ENCODE measurements at places on chromosomes 5 and 9. TPM values are rescaled to one million over a fixed set of nuclear protein-coding genes. Genes with fewer than 3 reads are reported as not detected.
A peak's percentile ranks its signal among the peaks of the same experiment; 100 is the strongest.

DNA sequence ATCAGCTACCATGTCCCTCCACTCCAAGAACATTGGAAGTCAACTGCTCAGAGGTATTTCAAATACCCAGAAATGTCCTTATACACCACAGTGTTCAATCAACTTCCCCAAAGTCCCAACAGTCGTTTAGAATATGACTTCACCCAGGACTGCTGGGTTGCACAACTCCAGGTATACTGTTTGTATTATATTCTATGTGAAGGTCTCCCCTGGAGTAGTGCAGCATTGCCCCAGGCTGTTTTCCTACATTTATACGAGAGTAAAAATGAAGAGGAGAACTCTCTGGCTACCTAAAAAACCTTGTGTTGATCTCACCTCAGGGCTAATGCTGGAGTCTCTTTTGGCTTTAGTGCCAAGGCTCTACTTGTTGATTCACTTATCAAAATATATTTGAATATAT lies 183.6 kb upstream of the MAP3K1 start:
- no peak overlapping the region for H3K27ac ChIP-seq
- H3K27me3 ChIP-seq: no peaks in the 10 kb centered on the region
- H3K36me3 ChIP-seq: no peaks in the 10 kb centered on the region
- no peak for DNase-seq
- H3K4me3 ChIP-seq: no peak overlapping the region

The OR1J2 gene
- total RNA-seq: not detected

GRCh38 chr5:79872291-79872690 lies 118.8 kb downstream of the MTX3 start:
- no peaks in the 10 kb centered on the region for H3K4me1 ChIP-seq
- H3K27me3 ChIP-seq: no peaks in the 10 kb centered on the region
- no peaks in the 10 kb centered on the region for H3K36me3 ChIP-seq

GRCh38 chr9:99986642-99987041 lies 80.2 kb downstream of the STX17 start:
- DNase-seq: no peak
- H3K36me3 ChIP-seq: no peaks in the 10 kb centered on the region
- no peak overlapping the region for H3K4me3 ChIP-seq
- H3K4me1 ChIP-seq: no peaks in the 10 kb centered on the region
- H3K27ac ChIP-seq: no peak overlapping the region
- no peaks in the 10 kb centered on the region for H3K27me3 ChIP-seq

DNA sequence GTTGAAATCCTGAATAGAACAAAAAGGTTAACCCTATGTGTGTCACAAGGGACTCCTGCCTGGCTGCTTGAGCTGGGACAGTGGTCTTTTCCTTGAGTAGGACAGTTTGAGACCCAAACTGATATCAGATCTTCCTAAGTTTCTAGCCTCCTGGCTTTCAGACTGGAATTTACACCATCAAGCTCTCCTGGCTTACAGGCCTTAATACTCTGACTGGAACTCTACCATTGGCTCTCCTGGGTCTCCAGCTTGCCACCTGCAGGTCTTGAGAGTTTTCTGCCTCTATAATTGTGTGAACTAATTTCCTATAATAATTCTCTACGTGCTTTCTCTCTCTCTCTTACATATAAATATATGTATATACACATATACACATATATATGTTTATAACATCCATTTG lies 112.5 kb downstream of the PRR16 start:
- DNase-seq: no peak
- H3K27me3 ChIP-seq: no peaks in the 10 kb centered on the region
- no peak overlapping the region for H3K4me3 ChIP-seq
- H3K4me1 ChIP-seq: no peaks in the 10 kb centered on the region

The TLX3 gene
- not detected for total RNA-seq

GRCh38 chr9:7375013-7375511 lies 424.5 kb downstream of the DMAC1 start:
- no peaks in the 10 kb centered on the region for H3K27me3 ChIP-seq
- H3K36me3 ChIP-seq: no peaks in the 10 kb centered on the region
- no peak for DNase-seq
- no peak overlapping the region for H3K27ac ChIP-seq
- H3K4me3 ChIP-seq: no peak overlapping the region
- H3K4me1 ChIP-seq: no peaks in the 10 kb centered on the region

DNA sequence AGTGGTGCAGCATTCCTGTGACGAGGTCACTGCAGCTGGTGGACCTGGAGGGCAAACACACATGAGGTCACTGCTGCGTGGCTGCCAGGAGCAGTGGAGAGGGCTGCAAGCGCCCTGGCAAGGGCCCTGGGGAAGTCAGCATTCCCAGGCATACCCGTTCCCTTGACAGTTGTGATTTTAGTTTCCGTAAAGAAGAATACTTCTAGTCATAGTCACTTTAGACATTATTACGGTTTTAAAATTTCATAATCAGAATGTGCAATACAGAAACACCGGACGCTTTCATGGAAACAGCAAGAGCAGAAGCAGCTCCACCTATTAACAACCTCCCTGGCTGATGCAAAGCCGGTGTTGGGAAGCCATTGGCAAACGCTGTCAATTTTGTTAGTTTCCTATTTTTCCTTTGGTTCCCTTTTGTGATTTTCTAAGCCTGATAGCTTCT lies 129.8 kb downstream of the GADD45G start:
- H3K27ac ChIP-seq: no peak overlapping the region
- H3K36me3 ChIP-seq: no peaks in the 10 kb centered on the region
- H3K4me3 ChIP-seq: no peak overlapping the region

DNA sequence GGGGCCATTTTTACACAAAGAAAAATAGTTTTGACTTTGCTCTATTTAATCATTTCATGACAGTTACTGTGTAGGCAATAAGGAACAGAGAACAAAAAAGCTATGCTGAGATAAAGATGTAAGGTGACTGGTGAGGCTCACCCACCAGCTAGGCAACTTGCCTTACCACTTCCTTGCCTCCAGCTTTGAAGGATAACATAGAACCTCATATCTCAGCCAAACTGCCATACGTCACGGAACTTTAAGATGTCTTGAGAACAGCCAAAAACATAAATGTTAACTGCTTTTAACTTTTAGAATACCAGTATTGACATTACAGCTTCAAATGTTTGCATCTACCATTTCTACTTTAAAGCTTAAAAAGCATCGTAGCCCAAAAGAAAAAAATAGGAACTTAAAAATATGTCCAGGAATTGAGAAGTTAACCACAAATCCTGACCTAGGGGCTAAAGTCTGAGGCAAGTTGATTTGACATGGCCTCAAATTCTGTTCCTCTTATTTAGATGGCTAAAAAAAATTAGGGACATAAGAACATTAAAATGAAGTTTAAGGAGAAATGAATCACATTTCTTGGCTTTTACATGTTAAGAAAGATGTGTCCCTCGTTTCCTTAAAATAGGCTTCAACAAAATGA lies 7.7 kb upstream of the GCNT4 start:
- H3K36me3 ChIP-seq: no peaks in the 10 kb centered on the region
- H3K4me3 ChIP-seq: no peak overlapping the region
- no peak for DNase-seq
- no peaks in the 10 kb centered on the region for H3K4me1 ChIP-seq
- no peak overlapping the region for H3K27ac ChIP-seq

GRCh38 chr9:132970324-132971062 lies 8.0 kb upstream of the GFI1B start:
- no peak overlapping the region for H3K4me3 ChIP-seq
- no peaks in the 10 kb centered on the region for H3K4me1 ChIP-seq

DNA sequence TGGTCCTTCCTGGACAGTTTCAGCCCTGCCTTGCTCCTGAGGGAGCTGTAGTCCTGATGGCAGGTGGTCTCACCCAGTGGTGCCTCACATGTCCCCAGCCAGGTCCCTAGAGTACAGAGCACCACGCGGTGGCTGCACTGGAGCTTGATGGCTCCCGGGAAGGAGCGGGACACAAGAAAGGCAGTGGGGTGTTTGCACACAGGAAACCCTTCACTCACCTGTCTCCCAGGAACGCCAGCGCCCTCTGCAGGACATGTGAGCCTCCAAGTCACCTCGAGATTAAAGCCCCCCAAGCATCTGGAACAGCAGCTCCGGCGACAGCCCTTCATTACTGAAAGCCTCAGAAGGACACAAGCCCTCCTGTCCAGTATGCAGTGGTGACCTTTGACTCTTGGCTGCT lies 19.9 kb upstream of the TMEM250 start:
- DNase-seq: no peak
- H3K4me3 ChIP-seq: no peak overlapping the region
- peaks cover 8% of the 10 kb centered on the region for H3K27me3 ChIP-seq
- no peak overlapping the region for H3K27ac ChIP-seq
- H3K36me3 ChIP-seq: no peaks in the 10 kb centered on the region

DNA sequence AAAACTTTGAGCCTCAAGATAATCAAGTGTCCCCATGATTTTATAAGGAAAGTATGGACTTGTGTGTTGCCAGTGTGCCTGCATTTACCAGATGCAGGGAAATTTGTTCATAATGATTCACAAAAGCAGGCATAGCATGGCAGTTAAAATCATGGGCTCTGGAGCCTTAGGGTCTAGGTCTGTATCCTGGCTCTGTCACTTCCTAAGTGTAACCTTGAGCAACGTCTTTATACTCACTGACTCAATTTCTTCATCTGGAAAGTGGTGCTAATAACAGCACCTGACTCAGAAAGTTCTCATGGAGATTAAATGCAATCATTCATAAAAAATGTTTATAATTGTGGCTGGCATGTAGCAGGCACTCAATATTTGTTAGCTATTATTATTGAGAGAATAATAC lies 234.9 kb downstream of the SAXO1 start:
- H3K27me3 ChIP-seq: no peaks in the 10 kb centered on the region
- no peak overlapping the region for H3K4me3 ChIP-seq
- peaks cover 5% of the 10 kb centered on the region for H3K36me3 ChIP-seq
- no peak for DNase-seq
- H3K4me1 ChIP-seq: no peaks in the 10 kb centered on the region
- H3K27ac ChIP-seq: no peak overlapping the region

DNA sequence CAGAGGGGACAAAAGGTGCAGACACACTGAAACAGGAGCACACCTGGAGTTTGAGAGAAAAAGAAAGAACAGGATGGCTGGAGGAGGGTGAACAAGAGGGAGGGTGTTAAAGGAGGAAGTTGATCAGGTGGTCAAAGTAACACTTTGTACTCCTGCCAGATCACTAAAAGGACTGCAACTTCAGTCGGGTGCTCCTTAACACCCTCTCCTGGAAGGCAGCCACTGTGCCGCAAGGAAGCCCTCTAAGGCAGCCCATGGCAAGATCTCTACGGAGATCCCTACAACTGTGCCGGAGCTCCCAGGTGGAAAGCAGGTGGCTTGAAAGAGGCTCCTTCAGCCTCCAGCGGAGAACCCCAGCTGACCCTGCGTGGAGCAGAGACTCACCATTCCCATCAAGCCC lies 124.4 kb upstream of the MSX2 start:
- no peaks in the 10 kb centered on the region for H3K4me1 ChIP-seq
- no peak overlapping the region for H3K27ac ChIP-seq
- H3K27me3 ChIP-seq: no peaks in the 10 kb centered on the region
- H3K36me3 ChIP-seq: no peaks in the 10 kb centered on the region
- no peak for DNase-seq

GRCh38 chr5:136159457-136159856 lies 26.8 kb downstream of the SMAD5 start:
- no peak overlapping the region for H3K27ac ChIP-seq
- no peaks in the 10 kb centered on the region for H3K4me1 ChIP-seq
- H3K36me3 ChIP-seq: peaks cover 9% of the 10 kb centered on the region

GRCh38 chr5:146388386-146388785 lies 49.7 kb downstream of the POU4F3 start:
- DNase-seq: no peak
- H3K27me3 ChIP-seq: no peaks in the 10 kb centered on the region
- no peak overlapping the region for H3K27ac ChIP-seq
- no peak overlapping the region for H3K4me3 ChIP-seq
- H3K4me1 ChIP-seq: no peaks in the 10 kb centered on the region
- no peaks in the 10 kb centered on the region for H3K36me3 ChIP-seq

DNA sequence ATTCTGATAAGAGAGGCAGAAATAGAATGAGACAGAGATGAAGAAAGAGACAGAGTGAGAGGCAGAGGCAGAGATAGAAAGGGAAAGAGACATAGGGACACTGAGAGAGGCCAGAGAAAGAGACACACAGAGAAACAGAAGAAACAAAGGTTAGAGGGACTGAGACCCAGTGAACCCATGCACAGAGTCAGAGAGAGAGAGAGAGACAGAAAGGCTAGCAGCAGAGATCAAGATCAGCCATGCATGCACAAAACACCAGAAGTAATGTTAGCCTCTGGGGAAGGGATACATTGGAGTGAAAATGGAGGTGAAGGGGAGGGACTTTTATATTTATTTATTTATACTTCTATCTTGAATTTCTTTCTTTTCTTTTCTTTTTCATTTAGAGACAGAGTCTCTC lies 14.1 kb upstream of the SPARC start:
- DNase-seq: no peak
- no peaks in the 10 kb centered on the region for H3K27me3 ChIP-seq
- peaks cover 10% of the 10 kb centered on the region for H3K4me1 ChIP-seq
- no peak overlapping the region for H3K27ac ChIP-seq

The ORM2 gene
- total RNA-seq: not detected

The ACSL6 gene
- total RNA-seq: 1.4 TPM

The LCN12 gene
- total RNA-seq: 42.9 TPM

DNA sequence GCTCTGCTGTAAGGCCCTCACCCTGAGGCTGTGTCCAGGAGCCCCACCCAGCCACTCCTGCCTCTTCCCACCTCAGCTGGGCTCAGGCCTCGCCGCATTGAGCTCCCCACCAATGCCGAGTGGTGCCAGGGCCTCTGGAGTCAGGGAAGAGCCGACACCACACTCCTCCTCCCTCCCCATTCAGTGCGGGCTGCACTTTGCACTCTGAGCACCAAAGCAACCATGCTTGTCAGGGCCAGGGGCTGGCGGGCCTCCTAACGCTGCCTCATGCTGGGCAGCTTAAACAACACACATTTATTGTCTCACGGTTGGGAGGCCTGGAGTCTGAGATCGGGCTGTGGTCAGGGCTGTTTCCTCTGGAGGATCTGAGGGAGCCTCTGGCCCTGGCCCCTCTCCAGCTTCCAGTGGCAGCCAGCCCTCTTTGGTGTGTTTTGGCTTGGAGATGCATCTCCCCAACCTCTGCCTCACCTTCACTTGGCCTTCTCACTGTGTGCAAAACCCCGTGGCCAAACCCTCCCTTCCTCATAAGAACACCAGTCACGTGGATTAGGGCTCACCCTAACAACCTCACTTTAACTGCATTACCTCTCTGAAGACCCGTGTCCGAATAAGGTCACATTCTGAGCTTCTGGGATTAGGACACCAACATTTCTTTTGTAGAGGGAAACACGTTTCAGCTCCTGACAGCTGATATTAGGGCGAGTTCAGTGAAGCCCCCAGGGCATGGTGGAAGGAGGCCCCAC lies 157.8 kb downstream of the MED10 start:
- no peaks in the 10 kb centered on the region for H3K4me1 ChIP-seq
- H3K27me3 ChIP-seq: no peaks in the 10 kb centered on the region
- no peaks in the 10 kb centered on the region for H3K36me3 ChIP-seq
- H3K4me3 ChIP-seq: no peak overlapping the region
- DNase-seq: peak; percentile 31

GRCh38 chr9:3441197-3441816 lies 84.5 kb downstream of the RFX3 start:
- H3K27me3 ChIP-seq: no peaks in the 10 kb centered on the region
- H3K4me3 ChIP-seq: no peak overlapping the region
- H3K4me1 ChIP-seq: no peaks in the 10 kb centered on the region
- H3K36me3 ChIP-seq: no peaks in the 10 kb centered on the region
- no peak overlapping the region for H3K27ac ChIP-seq
- peak; percentile 40 for DNase-seq

The RFX3 gene
- total RNA-seq: 17.8 TPM
